ENCODE measurements at places on chromosomes 5 and 9.

GRCh38 chr5:124963236-124963919 lies 216.9 kb upstream of the ZNF608 start:
- DNase-seq = peak; percentile 52

GRCh38 chr9:111632695-111633388 lies 1.7 kb downstream of the DNAJC25 start:
- DNase-seq = no peak

- DNase-seq = peak; percentile 29
Measured at GRCh38 chr5:168002116-168002515, 289.3 kb upstream of the WWC1 start.

DNA sequence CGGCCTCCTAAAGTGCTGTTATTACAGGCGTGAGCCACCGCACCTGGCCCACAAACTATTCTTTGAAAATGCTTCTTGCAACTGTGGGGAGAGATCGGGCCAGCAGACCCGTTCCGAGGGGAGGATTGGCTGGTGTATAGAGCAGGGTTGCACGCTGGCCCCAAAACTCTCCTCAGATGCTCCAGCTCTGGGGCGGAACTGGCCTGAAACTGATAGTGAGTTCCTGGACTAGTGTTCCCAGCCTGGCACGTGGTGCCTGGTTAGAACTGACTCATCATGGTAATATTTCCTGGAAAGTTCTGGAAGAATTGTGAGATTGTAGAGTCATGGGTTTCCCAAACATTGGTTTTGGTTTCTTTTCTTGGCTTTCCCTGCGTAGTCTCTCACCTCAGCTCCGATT lies 120.5 kb downstream of the FBXL7 start:
- DNase-seq = peak; percentile 89

DNA sequence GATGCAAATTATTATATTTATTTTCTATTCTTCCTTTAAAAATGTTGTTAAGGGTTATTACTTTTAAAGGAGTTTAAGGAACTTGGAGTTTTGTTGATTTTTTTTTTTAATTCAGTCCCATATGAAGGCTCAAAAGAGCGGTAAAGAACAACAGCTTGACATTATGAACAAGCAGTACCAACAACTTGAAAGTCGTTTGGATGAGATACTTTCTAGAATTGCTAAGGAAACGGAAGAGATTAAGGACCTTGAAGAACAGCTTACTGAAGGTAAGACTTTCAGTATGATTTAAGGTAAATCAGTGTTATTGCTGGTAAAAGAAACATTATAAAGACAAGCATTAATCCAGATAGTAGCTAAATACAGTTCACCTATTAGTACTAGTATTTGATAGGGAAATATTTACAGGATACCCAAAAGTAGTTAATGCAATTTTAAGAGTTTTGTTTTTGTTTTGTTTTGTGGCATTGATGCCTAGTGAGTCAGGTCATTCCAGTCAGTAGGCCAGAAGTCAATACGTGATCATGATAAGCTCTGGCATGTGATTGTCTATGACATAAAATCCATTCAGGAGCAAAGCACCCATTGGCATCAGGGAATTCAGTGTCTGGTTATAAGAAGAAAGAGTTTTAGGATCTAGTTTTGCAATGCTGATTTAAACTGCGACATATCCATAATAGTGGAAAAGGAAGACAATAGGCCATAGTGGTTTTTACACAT lies 49.2 kb downstream of the CNTRL start:
- DNase-seq = no peak

DNA sequence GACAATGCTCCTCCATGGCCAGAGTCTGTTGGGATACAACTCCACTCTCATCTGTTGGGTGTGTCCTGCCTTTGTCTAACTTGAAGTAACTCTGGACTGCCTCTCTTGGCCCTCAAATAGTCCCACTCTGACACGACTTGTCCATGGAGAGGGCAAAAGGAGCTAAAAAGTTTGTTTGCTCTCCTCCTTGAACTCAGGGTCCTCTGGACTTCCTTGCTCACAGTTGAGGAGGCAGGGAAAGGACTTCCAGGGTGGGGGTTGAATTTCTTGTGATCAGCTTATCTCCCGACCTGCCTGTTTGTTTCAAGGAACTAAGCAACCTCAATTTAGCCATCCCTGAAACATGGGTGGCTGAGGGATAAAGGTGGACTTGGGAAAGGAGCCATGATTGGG lies 11.7 kb downstream of the DNAJB5 start:
- no peak for DNase-seq

GRCh38 chr5:76257897-76258296 lies 145.2 kb upstream of the IQGAP2 start:
- no peak for DNase-seq

GRCh38 chr5:77146896-77147295 lies 59.8 kb upstream of the ZBED3 start:
- no peak for DNase-seq

Measured in fibroblast of skin of scalp (primary cell).